ENCODE measurements at places on chromosomes 11 and 22.

DNA sequence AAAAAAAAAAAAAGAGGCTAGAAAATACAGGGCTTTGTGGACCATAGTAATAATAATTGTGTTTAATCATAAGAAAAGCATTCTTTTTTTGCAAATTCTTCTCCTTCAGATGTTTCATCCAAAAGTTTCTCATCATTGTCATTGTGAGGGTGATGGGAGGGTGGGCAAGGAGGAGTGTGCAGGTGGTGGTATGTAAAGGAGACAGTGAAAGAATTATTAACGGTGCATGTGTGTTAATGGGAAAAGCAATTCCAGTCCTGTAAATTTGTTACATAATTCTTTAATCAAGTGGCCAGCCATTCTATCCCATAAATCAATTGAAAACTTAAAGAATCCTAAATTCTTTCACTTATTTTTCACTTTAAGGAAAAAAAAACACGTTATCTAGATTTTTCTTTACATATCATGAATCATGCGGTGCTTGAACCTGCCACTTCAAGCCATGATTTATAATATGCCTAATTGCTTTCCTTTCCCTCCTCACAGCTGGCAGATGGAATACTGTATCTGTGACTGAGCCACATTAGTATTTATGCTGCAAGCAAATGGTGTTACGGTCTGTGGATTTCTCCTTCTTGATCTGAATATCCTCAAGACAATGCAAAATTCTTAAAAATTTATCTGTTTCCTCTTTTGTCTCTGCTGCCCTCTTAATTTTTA is 318.5 kb downstream of the JRKL start:
- no peak for DNase-seq

GRCh38 chr11:134861490-134862104 is 449.6 kb upstream of the B3GAT1 start:
- DNase-seq: no peak

- no peak for DNase-seq
These were observed 26.0 kb downstream of the LIMK2 start for GRCh38 chr22:31238057-31238456.

GRCh38 chr11:47296045-47296444 is 26.1 kb downstream of the MADD start:
- no peak for DNase-seq

DNA sequence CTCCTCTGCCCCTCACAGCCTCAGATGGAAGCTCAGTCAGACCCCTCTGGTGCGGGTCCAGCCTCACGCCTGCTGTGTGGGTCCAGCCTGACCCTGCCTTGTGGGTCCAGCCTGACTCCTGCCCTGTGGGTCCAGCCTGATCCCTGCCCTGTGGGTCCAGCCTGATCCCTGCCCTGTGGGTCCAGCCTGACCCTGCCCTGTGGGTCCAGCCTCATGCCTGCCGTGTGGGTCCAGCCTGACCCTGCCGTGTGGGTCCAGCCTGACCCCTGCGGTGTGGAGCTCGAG is 445.3 kb downstream of the BRD1 start:
- DNase-seq: no peak

GRCh38 chr11:45078236-45079074 is 68.0 kb upstream of the PRDM11 start:
- DNase-seq: no peak

- no peak for DNase-seq
These were observed 66.4 kb downstream of the APOL5 start for GRCh38 chr22:35783943-35784614.

DNA sequence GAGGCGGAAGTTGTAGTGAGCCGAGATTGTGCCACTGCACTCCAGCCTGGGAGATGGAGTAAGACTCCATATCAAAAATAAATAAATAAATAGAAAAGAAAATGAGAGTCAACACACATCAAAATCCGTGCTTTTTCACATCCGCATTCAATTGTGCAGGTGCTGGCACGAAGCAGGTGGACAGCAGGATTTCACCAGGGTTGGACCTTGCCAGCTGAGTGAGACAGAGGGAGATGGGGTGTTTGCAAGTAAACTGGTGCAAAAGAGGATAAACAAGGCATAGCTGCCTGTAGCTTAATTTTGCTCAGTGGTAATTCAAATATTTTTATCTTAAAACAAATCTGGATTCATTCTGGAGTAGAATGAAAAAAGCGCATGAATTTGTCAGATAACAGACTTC is 23.3 kb upstream of the DNAL4 start:
- DNase-seq: no peak
